ENCODE measurements at places on chromosomes 12 and 14. TPM values are rescaled to one million over a fixed set of nuclear protein-coding genes. Genes with fewer than 3 reads are reported as not detected.

The FOXM1 gene
- 32.9 TPM for total RNA-seq

The MGP gene
- total RNA-seq, result 0.09 TPM

The MUCL1 gene
- not detected for total RNA-seq

The L3HYPDH gene
- 28.1 TPM for total RNA-seq

The PTPRR gene
- total RNA-seq, result 41.5 TPM

The RERGL gene
- total RNA-seq, result not detected

The TMEM52B gene
- 3.4 TPM for total RNA-seq

The LGR5 gene
- 2.2 TPM for total RNA-seq

The GPR135 gene
- 1.5 TPM for total RNA-seq

The RNF212B gene
- not detected for total RNA-seq

The CLEC9A gene
- total RNA-seq, result not detected

The PLA2G1B gene
- total RNA-seq, result not detected

The HNF1A gene
- not detected for total RNA-seq

The PLEKHG7 gene
- total RNA-seq, result not detected

The KRT74 gene
- total RNA-seq, result not detected

The AEBP2 gene
- total RNA-seq, result 13.4 TPM

The ABHD12B gene
- total RNA-seq, result not detected

The C12orf50 gene
- total RNA-seq, result not detected

The KIF21A gene
- 20.1 TPM for total RNA-seq

The TAS2R7 gene
- total RNA-seq, result not detected

The IL25 gene
- not detected for total RNA-seq
